ENCODE measurements at places on chromosomes 2 and 18.

DNA sequence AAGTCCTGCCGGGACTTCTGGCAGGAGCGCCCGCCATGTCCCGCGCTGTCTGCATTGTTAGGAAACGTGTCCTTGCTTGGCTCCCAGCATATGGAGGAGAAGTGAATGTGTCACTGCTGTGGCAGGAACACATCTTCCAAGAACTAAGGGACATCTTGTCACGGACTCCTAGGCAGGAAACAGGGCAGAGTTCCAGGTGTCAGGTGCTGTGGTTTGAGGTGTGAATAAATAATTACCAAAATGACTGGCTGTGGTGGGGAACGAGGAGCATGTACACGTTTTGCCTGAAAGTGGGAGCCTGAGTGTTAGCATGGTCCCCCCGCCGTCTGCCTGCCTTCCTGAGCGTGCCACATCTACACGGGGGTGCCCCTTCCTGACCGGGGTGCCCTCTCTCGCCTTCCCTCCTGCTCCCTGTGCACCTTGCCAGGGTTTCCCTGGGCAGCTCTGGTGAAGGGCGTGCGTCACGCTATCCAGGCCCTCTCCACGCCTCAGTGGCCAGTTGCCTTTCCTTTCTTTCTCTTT is 237.5 kb downstream of the LDLRAD4 start:
- no peak for DNase-seq

GRCh38 chr2:139946690-139947089 is 1166.5 kb upstream of the NXPH2 start:
- no peak for DNase-seq

- peak; percentile 22 for DNase-seq
These were observed 118.7 kb upstream of the NRP2 start for GRCh38 chr2:205563646-205564045.

- no peak for DNase-seq
These were observed 211.6 kb downstream of the SEPTIN10 start for GRCh38 chr2:109402180-109402579.

- peak; percentile 64 for DNase-seq
These were observed 56.6 kb downstream of the EPG5 start for GRCh38 chr18:45910405-45911023.

GRCh38 chr2:214139630-214140284 is 271.1 kb upstream of the VWC2L start:
- DNase-seq: no peak

DNA sequence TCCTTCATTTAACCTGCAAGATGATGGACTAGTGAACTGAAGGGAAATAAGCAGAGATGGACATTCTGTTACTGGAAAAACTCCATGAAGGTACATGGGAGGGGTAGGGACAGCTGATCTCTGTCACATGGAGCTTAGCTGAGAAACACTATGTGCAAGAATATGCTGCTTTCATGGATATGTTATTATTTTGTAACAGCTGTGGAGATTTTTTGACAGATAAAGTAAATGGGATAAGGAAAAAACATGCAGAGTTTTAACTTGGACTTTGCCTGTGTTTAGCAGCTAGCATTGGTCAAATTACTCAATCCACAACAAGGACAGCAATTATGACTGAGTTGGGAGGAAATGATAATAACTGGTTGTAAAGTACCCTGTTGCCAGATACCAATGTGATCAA is 28.7 kb upstream of the HNRNPA3 start:
- DNase-seq: no peak

DNA sequence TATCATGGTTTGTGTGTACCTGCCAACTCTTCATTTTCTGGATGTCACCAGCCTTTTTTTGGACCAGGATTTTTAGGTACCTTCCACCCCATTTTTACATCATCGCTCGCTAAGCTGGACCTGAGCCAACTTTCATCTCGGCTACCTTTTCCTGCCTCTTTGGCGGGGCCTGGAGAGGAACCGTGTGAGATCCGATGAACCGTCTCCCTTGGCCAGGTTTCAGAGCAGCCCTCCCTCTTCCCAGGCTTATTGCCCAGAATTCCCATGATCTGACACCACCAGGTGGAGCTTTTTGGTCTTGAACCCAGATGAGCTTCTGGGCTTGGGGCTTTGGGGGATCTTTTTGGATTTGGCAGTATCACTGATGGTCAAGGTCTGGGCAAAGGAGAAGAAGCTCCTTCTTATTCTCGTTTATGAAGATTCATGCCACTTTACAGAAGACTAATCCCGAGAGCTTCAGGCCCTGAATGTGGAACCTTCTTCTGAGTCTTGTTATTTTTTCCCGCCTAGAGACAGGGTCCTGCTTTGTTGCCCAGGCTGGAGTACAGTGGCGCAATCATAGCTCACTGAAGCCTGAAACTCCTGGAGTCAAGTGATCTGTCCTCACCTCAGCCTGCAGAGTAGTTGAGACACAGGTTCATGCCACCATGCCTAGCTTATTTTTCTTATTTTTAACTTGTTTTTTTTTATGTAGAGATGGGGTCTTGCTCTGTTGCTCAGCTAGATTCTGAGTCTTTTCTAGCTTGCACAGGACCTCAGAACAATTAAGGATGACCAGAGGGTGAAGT is 50.4 kb downstream of the GATA6 start:
- DNase-seq: no peak

DNA sequence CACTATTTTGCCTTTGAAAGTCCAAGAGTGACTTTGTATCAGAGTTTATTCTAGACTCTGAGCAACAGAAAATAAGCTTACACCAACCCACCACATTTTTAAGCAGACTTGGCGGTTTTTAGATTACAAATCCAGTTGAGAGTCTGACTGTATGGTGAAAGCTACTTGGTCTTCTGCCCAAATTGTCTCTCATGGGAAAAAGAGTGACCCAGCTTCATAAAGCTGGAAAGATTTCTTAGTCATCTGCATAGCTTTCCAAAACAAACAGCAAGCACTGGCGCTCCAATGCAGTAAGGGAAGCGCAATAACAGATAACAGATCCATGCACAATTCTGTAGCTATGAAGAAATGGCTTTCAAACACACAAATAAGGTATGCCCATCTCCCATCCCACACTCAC is 7.1 kb downstream of the DSG1 start:
- DNase-seq: peak; percentile 97

GRCh38 chr2:105445498-105445897 is 46.6 kb upstream of the FHL2 start:
- DNase-seq: no peak

DNA sequence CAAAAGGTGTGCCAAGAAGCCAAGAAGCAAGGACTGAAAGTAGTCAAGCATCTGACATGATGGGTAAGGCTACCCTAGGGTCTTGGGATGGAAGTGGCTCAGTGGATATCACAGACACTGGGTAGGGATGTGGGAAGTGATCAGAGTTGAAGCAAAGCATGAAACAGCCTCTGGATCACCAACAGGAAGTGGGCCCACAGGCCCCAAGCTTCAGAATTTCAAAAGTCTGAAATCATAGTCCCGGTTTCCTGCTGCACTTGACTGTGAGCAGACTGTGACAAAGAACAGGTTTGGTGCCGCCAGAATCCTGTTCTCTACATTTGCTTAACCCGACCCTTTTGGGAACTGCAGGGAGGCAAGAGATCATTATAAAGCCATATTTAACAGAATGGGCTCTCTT is 57.4 kb downstream of the SP100 start:
- DNase-seq: no peak

DNA sequence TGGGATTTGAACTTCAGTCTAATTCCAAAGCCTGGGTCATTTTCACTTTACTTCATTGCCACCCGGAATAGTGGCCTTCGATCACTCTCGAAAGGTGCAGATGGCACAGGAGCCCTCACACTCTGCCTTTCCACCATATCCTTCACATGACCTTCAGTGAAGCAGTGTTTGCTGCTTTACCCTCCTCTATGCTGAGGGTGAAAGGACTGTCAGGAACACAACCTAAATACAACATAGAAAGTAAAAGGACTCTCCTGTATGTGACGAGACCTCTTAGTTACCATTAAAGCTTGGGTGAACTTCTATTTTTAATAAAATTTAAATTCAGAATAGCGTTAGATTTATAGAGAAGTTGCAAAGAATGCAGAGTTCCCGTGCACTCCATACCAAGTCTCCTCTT is 148.5 kb downstream of the TANC1 start:
- DNase-seq: no peak

GRCh38 chr2:221529177-221529942 is 42.7 kb downstream of the EPHA4 start:
- DNase-seq: no peak

GRCh38 chr2:142926445-142926844 is 49.0 kb downstream of the KYNU start:
- no peak for DNase-seq

DNA sequence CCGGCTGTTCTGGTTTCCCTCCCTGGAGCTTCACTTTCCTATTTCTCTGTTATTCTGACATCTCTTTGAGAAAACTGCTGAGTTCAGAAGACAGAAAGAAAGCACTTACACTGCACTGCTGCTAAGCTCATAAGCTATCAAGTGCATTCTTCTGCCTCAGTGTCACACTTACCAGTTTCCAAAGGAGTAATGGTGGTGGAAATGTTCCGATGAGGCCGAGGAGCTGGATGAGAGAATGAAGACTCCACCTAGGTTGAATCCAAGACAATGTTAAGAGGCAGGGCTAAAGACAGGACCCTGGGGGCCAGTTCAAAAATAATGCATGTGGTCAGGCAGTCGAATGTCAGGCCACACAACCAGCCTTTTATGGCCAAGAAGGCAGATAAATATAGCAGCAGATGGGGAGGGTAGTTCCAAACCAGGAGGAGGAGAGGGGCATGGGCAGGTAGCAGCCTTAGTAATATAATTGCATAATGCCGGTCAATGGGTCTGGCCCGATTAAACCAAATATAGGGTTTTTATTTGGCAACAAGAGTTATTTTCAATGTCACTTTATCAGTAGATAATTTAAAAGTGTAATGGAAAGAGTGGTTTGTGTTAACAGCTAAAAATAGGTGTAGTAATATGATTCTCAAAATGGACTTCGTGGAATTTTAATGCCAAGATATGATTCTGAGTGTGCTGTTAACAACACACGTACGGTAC is at the start of gene MYOM1:
TSS of gene MYOM1 (minus strand) at position 338 of the 705 bp plus-strand sequence. CDS start 4,745 bp downstream, outside the sequence.
- DNase-seq: peak; percentile 77

GRCh38 chr2:179987916-179988315 is 19.2 kb downstream of the CWC22 start:
- DNase-seq: no peak

- DNase-seq: peak; percentile 17
These were observed 111.6 kb downstream of the FAM168B start for GRCh38 chr2:130981667-130982066.

- no peak for DNase-seq
These were observed 46.3 kb downstream of the MEX3C start for GRCh38 chr18:51151185-51151567.

DNA sequence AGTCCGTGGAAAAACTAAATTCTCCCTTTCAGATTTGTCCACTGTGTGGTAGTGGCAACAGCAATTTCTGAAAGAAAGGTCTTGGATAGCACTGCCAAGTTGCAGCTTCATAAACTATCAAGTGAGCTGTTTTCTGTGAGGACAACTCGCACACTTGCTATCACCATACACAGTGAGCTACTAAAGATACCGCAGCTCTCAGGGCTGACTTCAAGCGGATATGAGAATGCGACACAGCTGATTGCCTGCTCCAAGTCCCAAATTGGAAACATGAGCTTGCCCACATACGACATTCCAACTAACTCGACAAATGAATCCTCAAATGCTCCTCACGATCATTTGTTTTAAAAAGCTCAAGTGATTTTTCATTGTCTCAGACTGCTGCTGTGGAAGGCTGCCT is 46.2 kb downstream of the E2F6 start:
- DNase-seq: peak; percentile 32

- no peak for DNase-seq
These were observed 29.4 kb upstream of the REEP1 start for GRCh38 chr2:86366651-86367498.

GRCh38 chr18:38909972-38910371 is 1344.4 kb upstream of the CELF4 start:
- no peak for DNase-seq

DNA sequence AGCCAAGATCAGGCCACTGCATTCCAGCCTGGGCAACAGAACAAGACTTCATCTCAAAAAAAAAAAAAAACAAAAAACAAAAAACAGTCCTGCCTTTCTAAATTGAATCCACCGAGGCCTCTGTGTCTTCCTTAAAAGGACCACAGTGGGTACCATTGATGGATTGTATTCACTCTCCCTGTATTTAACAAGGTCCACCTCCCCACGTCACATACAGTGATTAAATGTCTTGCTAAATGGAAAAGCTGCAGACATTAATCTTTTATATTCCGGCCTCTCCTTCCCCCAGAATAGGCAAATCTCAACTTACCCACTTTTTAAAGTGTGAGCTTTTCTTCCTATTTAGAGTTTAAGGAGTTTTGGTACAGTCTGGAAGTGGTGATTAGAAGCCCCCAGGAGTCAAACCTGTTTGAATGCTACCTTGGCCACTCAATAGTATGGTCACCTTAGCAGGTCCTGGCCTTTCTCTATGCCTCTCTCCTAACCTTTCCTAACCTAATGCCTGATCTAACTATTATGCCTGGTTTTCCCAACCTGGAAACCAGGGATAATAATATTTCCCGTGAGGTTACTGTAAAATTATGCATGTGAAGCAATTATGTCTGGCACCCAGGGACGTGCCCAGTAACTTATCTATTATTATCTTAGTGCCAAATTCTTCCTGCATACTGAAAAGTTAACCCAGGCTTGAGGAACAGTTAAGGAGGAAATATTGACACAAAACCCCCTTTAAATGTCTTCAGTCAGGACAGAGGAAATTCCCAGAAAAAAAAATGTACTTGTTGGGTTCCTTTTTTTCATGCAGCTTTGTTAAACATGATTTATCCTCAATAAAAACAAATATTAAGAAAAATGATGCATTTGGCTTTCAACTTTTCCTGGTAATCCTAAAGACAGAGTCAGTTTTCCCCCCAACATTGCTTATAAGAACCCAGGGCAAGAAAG is 3.1 kb downstream of the NFE2L2 start:
- DNase-seq: no peak

DNA sequence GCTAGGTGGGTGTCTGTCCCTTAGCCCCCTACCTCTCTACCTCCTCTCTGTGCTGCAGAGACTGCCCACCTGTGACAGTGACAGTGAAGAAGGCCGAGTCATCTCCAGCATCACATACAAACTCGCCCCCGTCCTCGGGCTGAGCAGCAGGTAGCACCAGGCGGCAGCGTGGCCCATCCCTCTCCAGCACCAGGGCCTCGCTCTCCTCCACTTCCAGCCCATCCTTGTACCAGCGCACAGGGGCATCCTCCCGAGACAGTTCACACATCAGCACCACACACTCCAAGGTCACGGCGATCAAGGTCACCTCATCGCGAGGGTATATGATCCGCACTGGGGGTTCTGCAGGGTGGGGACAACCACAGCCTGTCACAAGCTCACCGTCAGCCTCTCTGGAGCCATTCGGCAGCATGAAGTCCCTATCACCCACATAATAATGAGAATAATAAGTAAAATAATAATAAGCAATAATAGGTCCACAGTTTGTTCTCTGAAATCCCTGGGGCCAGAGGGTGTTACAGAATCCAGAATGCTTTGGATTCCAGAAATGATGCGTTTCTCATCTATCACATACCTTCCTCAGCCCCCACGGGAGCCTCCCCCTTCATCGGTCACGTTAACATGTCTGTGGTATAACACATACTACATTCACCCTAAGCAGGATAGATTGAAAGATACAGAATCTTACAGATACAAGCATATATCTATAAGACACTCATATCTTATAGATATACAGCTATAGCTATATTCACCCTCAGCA is 12.0 kb downstream of the OBSL1 start:
- no peak for DNase-seq

- DNase-seq: no peak
These were observed 424.0 kb downstream of the DSC3 start for GRCh38 chr18:30618567-30618966.

- DNase-seq: no peak
These were observed 56.2 kb downstream of the TMEM200C start for GRCh38 chr18:5839102-5839501.

GRCh38 chr2:235988271-235989015 is 179.7 kb downstream of the GBX2 start:
- DNase-seq: no peak

- DNase-seq: peak; percentile 97
These were observed at the start of gene SOS1 for GRCh38 chr2:39120771-39121522. TSS of gene SOS1 (minus strand) at chr2:39121051. CDS start at chr2:39120422, 629 bp downstream.
